ENCODE measurements at places on chromosomes 2 and 18.
A peak's percentile ranks its signal among the peaks of the same experiment; 100 is the strongest.

- no peak for DNase-seq
Measured at GRCh38 chr2:105875241-105875640, 130.5 kb downstream of the NCK2 start.

DNA sequence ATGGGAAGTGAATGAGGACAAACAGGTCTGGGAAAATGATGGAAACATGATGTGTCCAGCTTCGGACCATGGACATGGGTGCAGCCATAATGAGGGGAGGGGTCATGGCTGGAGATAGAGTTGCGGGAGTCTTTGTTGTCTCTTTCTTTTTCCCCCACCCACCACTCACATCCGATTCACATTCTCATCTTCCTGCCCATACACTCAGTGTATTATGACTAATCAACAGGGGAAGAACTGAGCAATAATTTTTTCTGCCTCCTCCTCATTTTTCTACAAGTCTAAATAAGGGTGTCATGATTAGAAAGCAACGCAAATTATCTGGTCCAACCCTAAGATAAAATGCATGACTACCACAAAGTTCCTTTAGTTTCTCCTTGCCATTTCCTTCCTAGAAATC lies 5.7 kb upstream of the SERPINB2 start:
- DNase-seq = no peak

- DNase-seq = no peak
Measured at GRCh38 chr2:212646698-212647366, 108.2 kb upstream of the ERBB4 start.

DNA sequence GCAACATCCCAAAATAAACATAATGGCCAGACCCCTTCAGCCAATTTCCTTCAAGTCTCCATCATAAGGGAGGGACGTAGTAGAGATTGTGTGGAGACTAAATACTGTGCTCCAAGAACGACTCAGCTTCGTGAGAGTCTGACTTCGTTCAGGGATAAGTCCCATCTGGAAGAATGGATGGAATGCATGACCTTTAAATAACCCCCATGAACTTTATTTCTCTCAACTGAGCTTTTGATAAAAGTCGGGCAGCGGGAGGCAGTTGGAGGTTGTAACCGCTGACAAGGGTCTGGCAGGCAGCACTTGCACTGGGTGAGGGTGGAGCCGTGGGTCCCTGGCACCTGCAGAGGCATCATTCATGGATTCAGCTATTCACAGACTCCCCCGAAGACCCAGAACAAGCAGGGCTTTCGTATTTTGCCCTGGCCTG lies 115.9 kb downstream of the ZFP36L2 start:
- DNase-seq = no peak

DNA sequence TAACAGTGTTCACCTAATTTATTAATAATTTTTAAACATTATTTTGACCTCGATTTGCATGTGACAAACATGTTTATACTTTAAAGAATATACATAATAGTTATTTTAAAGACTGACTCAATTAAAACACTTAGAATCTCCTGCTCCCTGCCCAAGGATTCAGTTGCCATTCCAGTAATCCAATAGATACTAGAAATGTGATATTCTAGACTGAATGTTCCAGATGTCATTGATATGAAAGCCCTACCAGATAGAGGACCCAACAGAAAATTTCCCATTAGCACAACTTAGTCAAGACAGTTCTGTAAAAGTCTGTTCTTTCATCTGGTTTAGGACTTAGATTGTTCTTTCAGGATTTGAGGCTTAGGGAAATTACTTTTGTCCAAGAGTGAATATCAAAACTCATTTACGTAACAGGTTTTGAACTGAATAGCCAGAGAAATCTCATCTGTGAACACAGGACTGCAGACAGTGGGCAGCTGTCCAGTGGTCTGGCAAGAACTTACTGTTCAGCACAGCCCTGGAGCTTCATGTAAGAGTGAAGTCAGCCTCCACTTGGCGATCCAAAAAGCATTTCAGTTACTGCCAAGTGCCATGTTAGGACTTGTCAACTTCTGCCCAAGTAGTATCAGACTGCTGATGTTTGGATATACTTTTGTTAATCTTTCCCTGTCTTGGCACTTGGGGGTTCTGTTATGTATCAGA lies 77.5 kb downstream of the OSBPL6 start:
- DNase-seq = no peak

DNA sequence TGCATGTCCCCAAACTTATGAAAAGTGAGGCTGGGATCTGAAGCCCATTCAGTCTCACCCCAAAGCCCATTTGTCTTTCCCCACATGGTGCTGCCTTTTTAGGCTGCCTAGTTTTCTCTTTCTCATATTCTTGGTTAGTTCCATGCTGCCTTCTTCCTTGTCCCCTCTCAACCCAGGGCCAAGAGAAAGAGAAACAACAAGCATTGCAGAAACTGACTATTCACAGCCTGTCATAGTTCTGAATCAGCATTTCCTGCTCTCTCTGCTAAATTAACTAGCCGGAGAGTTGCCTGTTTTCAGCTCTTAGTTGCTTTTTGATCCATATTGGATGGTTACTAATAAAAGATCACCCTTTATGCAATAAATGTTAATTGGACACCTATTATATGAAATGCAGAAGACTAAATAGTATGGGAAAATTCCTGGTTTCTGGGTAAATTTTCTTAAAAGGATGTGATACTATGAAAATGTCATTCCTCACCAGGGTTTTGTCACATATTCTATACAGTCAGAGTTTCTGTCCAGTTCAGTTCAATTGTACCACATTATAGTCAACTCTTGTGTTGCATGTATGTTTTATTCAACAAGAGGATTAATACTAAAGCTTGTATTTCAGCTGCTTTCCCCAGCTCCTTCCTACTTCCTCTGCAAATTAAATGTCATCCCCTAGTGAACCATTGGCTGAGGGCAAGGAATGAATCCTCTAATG lies 246.5 kb downstream of the GALR1 start:
- no peak for DNase-seq

- peak; percentile 61 for DNase-seq
Measured at GRCh38 chr18:46946656-46947282, 29.4 kb downstream of the KATNAL2 start.

GRCh38 chr2:98293030-98293429 lies 53.2 kb upstream of the CNGA3 start:
- DNase-seq = no peak

- DNase-seq = no peak
Measured at GRCh38 chr2:186325827-186326535, 160.1 kb upstream of the ZC3H15 start.

DNA sequence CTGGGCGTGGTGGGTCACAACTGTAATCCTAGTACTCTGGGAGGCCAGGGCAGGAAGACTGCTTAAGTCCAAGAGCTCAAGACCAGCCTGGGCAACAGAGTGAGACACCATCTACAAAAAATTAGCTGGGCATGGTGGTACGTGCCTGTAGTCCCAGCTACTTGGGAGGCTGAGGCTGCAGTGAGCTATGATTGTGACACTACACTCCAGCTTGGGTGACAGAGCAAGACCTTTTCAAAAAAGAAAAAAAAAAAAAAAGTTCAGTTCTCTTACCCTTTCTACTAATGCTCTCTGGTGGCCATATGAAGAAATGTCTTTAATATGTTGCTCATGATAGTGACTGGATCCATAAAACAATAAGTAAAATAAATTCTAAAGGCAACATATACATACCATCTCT lies 14.9 kb downstream of the TYW5 start:
- DNase-seq = no peak

DNA sequence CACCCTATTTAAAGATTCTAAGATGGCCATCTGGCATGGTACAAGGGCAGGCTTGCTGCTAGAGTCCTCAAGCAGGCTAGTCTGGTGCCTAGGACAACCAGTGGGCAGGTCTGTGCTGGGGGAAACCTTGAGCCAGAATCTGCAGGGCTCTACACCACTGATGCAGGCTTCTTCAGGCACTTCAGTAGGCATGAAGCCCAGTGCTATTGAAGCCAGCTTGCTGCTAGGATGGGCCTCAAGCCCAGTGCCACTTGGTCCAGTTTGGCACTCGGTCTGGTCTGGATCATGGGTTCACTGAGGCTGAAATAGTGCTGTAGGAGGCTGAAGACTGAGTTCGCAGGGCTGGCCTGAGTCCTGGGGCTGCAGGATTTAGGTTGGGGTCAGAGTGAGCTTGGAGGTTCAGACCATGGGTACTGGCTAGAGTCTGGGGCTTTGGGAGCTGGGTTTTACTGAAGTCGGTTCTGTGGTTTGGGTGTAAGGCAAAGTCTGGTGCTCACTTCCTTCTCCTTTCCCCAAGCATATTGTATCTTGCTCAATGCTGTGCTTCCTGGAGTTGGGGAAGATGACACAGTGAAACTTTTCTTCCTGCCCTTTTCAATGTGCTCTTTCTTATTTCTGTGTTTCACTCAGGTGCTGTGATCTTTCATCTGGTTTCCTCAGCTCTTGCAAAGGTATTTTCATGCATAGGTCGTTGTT lies 41.2 kb downstream of the SP100 start:
- DNase-seq = no peak

DNA sequence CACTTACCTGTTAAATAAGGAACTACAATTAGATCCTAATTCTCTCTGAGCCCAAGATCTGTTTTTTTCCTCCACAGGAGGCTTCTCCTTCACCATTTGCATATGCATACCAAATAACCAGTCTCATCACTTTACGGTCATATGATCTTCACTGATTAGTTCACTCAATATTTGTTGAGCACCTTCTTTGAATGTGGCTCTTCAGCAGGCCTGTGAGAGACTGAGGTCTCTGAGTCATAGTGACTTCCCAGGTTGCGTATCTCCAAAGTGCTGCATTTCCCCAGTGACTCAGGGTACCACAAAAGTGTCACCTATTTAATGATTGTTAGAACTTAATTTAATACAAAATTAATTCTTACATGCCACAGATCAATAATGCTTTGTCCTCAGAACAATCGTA lies 108.8 kb upstream of the TRIB2 start:
- no peak for DNase-seq

DNA sequence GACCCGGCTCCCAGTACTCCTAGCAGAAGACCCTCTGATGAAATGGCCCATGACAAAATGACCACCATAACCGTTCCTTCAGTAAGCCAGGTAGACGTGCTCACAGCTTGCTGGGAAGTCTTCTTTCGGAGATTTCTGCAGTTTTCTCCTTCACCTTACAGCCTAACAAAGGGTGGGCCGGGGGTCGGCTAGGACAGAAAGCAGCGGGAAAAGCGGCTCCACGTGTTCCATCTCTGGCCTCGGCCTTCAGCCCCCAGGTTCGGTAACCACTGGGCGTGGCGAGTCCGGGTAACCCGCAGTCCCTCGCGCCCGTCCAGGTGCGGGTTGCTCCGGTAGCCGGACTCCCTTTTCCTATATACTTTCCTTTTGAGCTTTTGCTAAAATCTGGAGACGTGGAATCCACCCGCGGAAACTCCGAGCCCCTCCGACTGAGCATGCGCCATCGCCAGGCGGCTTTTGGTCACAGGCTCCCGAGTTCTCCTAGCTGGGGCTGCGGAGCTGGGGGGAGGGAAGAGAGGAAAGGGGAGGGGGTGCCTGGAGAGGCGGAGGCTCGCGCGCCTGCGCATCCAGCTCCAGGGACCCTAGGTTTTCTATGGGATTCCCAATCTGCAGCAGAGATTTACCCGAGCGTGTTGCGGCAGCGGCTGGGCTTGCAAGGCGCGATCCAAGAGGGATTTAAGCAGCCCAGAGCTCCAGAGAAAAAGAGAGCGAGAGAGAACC lies at the start of gene VSNL1:
Gene VSNL1, plus strand, starts transcription at position 604 of the 720 bp plus-strand sequence. CDS start 51,379 bp downstream, outside the sequence.
- no peak for DNase-seq

GRCh38 chr18:70107091-70107490 lies 98.4 kb downstream of the RTTN start:
- DNase-seq = no peak

DNA sequence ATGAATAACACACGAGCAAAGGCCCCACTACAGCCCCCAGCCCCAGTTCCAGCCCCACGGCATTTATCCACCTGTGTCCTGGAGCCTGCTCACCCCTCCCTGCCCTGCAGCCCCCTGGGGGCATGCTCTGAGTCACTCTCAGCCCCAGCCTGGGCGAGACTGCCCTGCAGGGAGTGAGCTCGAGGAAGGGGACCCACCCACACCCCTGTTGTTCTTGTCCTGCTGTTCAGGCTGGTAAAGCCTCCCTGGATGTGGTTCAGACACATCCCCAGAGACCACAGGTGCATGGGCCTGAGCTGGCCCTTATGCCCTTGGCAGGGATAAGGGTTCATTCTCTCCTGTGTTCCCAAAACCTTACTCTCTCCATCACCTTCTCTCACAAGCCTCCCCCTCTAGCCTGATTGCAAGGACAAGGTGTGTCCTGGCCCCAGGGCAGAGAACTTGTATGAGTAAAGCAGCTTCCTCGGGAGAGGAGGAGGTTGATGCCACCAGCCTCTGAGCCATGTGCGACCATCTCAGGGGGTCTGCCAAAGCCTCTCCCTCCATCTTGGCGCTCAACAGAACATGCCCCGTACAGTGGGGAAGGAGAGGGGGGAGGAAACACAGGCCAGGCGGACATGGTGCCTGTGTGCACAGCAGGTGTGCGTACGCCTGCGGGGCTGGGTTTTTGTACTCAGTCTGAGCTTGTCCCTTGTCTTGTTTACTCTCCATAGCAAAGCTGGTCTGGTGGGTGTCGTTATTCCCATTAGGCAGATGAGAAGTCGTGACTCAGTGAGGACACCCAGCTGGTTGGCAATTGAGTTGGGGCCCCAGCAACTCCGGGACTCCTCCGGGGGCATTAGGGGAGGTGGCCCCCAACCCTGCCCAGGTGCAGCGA lies 64.4 kb downstream of the CIB4 start:
- no peak for DNase-seq

DNA sequence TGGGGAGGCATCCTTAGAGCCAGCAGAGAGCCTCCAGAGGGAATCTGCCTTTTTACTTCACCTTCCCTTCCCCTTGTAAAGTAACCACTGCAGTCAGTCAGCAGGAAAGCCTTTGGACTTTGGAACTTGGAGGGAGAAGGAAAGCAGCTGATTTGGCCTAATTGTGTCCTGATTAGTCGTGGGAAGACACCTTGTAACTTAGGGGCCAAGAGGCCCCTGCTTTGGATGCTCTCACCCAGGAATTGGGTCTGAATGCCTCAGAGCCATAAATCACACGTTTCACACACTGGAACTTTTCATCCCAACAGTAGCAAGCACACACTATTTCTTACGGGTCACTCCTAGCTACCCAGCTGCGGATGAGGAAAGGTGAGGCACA lies 81.0 kb upstream of the PPM1B start:
- DNase-seq = no peak

- DNase-seq = no peak
Measured at GRCh38 chr18:78073275-78073674, 823.6 kb downstream of the GALR1 start.

GRCh38 chr2:96116879-96117533 lies 635 bp upstream of the ADRA2B start:
- DNase-seq = peak; percentile 56

DNA sequence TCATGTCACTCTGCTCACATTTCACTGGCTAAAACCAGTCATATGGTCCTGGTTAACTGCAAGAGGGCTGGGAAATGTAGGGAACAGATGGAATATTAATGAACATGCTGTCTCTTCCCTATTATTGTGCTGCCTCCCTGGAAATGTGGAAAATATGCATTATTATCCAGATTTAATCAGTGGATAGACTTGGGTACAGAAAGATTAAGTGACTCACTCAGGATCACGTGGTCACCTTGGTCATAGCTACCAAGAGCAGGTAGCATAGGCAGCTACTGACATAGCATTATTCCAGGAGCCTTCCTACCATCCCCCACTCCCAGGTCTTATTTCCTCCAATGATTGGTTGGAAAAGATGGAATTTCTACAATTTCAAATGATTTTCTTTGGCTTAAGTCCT lies 141.1 kb downstream of the HRH4 start:
- DNase-seq = no peak

Data from stimulated activated CD4-positive, alpha-beta T cell treated with anti-CD3 and anti-CD28 coated beads, Interleukin-15, amount 100 ng/mL, for 48 hours (primary cell).